ENCODE measurements at places on chromosomes 3 and 15.

- DNase-seq: no peak
These were observed 336.6 kb upstream of the NR2E3 start for GRCh38 chr15:71473751-71474150.

DNA sequence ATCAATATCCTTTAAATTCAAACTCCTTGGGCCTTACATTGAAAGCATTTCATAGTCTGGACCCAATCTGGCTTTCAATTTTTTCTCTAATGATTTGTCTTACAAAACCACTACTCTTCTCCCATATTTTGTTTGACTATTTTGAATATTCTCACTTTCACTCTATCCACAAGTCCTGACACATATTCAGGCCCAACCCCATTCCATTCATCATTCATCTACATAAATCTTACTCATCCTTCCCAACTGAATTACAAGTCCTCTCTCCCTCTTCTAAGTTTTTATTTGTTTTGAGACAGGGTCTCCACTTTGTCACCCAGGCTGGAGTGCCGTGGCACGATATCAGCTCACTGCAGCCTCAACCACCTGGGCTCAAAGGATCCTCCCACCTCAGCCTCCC is 43.6 kb downstream of the TOP2B start:
- no peak for DNase-seq

- DNase-seq: no peak
These were observed 215.2 kb downstream of the POLQ start for GRCh38 chr3:121330634-121331033.

DNA sequence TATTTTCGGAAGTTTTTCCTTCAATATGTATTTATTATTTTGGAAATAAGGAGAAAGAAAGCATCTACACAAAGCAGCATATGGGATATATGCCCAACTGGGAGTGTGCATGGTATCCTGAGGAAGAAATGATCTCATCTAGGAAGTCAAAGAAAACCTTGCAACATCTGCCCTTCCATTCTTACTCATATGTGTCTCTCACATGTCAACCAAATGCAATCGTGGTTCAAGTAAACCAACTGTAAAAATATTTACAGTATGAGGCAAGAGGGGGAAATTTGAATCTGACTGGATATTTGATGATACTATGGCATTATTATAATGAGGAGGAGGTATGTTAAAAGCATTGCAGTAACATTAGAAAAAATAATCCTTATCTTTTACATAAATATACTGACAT is 3.2 kb upstream of the SCG3 start:
- DNase-seq: no peak

Data from head of caudate nucleus (tissue), 42 donors.